ENCODE measurements at places on chromosomes 13 and 19.
A peak's percentile ranks its signal among the peaks of the same experiment; 100 is the strongest.

DNA sequence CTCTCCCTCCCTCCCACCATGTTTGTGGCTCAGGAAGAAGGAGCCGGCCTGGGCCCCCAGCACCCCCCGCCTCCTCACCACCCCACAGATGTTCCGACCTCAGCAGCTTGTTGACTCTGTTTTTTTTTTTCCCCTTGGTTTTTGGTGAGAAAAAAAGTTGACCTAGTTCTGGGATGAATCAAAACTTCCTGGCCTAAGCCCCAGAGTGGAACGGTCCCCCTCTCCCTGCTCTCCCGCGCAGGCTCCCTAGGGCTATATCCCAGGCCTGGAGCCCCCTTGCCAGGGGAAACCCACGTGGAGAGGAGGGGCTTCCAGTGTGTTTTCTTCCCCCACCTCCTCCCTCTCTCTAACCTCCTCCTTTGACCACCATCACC is 4.0 kb downstream of the COL5A3 start:
- DNase-seq, result no peak

- DNase-seq, result no peak
These were observed 6.0 kb downstream of the MIR17HG start for GRCh38 chr13:91353494-91353893.

GRCh38 chr19:8569066-8569771 is 8.0 kb downstream of the MYO1F start:
- peak; percentile 96 for DNase-seq

- no peak for DNase-seq
These were observed 4.2 kb downstream of the SNRPA start for GRCh38 chr19:40755248-40755624.

GRCh38 chr13:91133941-91134802 is 213.3 kb upstream of the MIR17HG start:
- DNase-seq, result peak; percentile 72

DNA sequence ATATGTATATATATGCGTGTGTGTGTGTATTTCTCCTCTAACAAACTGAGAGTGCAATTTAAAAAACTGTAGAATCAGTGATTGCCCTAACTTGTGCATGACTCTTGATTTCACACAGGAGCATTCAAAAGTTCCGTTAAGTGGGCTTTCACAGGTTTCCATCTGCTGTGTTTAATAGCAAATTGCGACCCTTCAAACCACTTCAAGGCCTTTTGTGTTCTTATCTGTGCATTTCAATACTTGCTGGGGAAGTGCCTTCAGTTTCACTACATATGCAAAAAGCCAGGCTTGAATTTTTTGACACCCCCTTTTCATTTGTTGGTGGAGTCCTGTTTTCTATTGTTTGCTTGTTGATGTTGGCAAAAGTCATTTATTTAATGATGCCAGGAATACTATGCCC is 158.0 kb downstream of the TM9SF2 start:
- DNase-seq, result no peak

DNA sequence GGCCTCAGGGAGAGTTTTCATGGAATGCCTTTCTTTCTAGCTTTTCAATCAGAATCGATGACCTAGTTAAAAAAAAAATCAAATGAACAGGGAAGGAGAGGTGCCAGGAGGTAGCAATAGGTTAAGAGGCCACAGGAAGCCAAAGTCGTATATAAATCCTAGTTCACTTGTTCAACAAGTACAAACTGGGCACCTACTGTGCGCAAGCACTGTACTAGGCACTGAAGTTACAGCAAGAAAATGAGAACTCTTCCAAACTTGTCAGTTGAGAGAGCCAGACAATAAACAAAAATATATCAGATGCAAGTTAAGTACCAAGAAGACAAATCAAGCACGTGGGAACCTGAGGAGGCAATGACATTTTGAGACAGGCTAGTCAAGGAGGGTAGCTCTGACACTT is 6.1 kb downstream of the SUGP2 start:
- DNase-seq, result no peak

- DNase-seq, result no peak
These were observed 60.5 kb downstream of the SPATA13 start for GRCh38 chr13:24221007-24221406.

- no peak for DNase-seq
These were observed 31.4 kb upstream of the GGACT start for GRCh38 chr13:100619940-100620339.

- DNase-seq, result no peak
These were observed 379.8 kb downstream of the DLEU7 start for GRCh38 chr13:50463719-50464118.

DNA sequence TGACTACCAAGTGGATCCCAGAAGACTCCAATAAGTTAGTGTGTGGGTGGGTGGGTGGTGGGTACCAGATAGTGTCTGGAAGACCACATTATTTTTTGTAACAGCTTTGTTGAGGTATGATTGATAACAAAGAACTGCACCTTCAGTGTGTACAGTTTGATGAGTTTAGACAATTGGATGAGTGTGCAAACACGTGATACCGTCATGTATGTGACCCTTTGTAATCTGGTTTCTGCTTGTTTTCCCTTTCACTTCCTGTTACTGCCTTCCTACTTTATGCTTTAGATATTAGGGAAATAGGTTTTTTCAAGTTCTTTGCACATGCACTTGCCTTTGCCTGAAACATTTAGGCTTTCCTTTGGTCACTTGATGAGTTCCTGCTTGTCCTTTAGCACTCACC is 8.5 kb downstream of the RPL21 start:
- DNase-seq, result peak; percentile 30

DNA sequence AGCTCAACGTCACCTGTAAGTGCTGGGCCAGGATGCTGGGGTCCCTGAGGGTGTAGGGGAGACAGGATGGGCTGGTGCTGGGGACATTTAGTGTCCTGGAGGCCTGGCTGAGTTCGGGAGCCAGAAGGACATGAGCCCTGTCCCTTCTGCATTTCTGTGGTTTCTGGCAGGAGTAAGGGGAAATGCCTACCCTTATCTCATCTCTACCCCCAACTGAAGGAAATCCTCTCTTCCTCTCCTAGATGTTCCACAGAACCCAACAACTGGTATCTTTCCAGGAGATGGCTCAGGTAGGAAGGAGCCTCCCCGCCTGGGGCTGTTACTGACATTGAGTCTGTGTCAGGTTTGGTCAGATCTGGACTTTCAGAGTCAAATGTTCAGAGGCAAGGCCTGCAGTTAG is 1.2 kb downstream of the CD33 start:
- no peak for DNase-seq

DNA sequence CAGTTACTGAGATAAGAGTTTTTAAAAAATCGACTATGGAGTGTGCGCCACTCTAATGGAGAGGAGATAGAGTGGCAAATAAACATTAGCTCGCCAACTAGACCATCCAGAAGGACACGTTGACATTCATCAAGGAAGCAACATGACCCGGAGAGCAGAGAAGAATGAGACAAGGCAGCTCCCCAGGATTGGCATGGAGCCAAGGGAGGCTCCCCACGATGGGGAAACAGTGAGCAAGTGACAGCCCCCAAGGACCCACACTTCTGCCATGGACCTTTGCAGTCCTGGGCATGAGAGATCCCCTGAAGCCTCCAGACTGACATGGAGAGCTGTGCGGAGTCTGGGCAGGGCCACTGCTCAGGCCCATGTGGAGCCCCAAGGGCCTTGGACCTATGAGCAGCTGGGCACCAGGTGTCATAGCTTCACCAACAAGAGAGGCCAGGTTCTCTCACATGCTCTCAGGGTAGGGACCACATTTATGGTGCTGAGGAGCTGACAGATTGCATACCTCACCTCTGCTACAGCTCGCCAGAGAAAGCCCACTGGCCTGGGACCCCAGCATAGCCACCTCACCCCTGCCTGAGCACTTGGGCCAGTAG is 6.7 kb downstream of the SIGLEC6 start:
- no peak for DNase-seq

DNA sequence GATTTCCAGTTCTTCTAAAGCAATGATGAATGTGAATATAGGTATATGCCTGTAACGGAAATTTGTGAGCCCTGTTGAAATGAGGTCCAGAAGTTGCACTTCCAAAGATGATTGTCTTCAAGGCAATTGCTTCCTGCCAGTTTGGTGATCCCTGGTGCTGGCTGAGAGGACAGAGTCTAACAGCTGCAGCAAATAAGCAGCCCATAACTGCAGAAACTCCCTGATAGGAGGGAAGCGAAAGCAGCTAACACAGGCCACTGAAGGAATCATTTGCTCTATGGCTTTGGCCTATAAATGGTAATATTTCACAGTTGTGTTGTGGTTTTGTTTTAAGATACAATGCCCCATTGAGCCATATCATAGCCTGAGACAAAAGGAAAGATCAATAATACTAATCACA is 451.5 kb upstream of the MIR17HG start:
- peak; percentile 14 for DNase-seq

DNA sequence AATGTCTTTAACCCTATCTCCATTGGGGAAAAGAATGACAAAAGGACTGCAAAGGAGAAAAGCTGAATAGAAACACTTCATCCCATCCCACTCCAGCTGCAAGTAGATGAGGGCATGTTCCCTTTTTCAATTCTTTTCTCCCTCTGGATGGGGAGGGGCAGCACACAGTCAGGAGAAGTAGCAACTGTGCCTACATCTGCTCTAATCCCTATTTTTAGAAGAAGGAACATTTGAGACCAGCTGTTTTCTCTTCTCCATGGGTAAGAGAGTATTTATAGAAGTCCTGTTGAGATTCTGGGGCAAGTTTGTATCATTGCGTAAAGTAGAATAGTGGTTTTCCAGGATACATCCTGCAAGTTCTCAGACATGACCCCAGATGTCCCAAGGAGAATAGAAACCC is 9.3 kb upstream of the GTF3A start:
- DNase-seq, result no peak

- DNase-seq, result peak; percentile 59
These were observed at the start of gene GPI for GRCh38 chr19:34364830-34365462. Gene GPI, plus strand, starts transcription at chr19:34365196. Its CDS starts 71 bp downstream, at chr19:34365267.

DNA sequence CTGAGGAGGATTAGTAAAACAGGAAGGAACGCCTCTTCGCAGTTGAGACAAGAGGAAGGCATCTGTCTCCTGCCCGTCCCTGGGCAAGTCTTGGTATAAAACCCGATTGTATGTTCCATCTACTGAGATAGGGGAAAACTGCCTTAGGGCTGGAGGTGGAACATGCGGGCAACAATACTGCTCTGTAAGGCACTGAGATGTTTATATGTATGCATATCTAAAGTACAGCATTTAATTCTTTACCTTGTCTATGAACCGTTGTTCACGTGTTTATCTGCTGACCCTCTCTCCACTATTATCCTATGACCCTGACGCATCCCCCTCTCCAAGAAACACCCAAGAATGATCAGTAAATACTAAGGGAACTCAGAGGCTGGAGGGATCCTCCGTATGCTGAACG is 722 bp upstream of the TIMM50 start:
- DNase-seq, result no peak

All from ELR (cell line).